Naive thymus-derived CD4-positive, alpha-beta T cell (primary cell): ENCODE measurements at places on chromosomes 12 and 14. TPM values are rescaled to one million over a fixed set of nuclear protein-coding genes. Genes with fewer than 3 reads are reported as not detected.

Gene MUCL1
- total RNA-seq = not detected

Gene LALBA
- total RNA-seq = not detected

Gene PLCZ1
- total RNA-seq = not detected in 2 replicates

Gene HHIPL1
- total RNA-seq = not detected

Gene MMP17
- total RNA-seq = 1.1 TPM

Gene NAV3
- total RNA-seq = not detected
